ENCODE measurements at places on chromosomes 11 and 22. TPM values are rescaled to one million over a fixed set of nuclear protein-coding genes. Genes with fewer than 3 reads are reported as not detected.

KCNJ1 gene
- total RNA-seq: 0.14 TPM

CCDC116 gene
- total RNA-seq: 0.31 TPM

FAM118A gene
- total RNA-seq: 30.8 TPM

PHLDA2 gene
- total RNA-seq: not detected

TESMIN gene
- 0.64 TPM for total RNA-seq

OR5P2 gene
- total RNA-seq: not detected

MUC5AC gene
- not detected for total RNA-seq

SLC37A2 gene
- total RNA-seq: 1.4 TPM

TRPM5 gene
- not detected for total RNA-seq

SSH3 gene
- 12.7 TPM for total RNA-seq

OR2AG1 gene
- total RNA-seq: not detected

HTR3B gene
- not detected for total RNA-seq

P2RY6 gene
- total RNA-seq: 1.8 TPM

TMEM45B gene
- total RNA-seq: not detected

FAT3 gene
- 0.14 TPM for total RNA-seq

FZD4 gene
- 25.2 TPM for total RNA-seq

CSTPP1 gene
- 16.9 TPM for total RNA-seq

MMP10 gene
- not detected for total RNA-seq

YPEL4 gene
- not detected for total RNA-seq

PATE2 gene
- total RNA-seq: not detected

CSRP3 gene
- total RNA-seq: 1,928 TPM

GAL gene
- not detected for total RNA-seq

SHANK2 gene
- 0.13 TPM for total RNA-seq

CARNS1 gene
- total RNA-seq: 20.7 TPM

POU2AF3 gene
- not detected for total RNA-seq

CARD10 gene
- 7.4 TPM for total RNA-seq

MN1 gene
- 8.3 TPM for total RNA-seq

OR56A1 gene
- total RNA-seq: not detected

GAB2 gene
- total RNA-seq: 34.8 TPM

HEPN1 gene
- total RNA-seq: not detected

ARHGAP32 gene
- 8.7 TPM for total RNA-seq

OLFML1 gene
- total RNA-seq: 6.6 TPM

GLB1L3 gene
- total RNA-seq: not detected

CDKN1C gene
- 48.0 TPM for total RNA-seq

ENTHD1 gene
- total RNA-seq: not detected

MS4A4A gene
- 2.3 TPM for total RNA-seq

MOV10L1 gene
- total RNA-seq: not detected

ASCL2 gene
- not detected for total RNA-seq

PRR5L gene
- 1.5 TPM for total RNA-seq

OR52A1 gene
- total RNA-seq: not detected

KRTAP5-9 gene
- total RNA-seq: not detected

GLB1L2 gene
- 0.31 TPM for total RNA-seq

CD151 gene
- total RNA-seq: 399 TPM

PANX2 gene
- total RNA-seq: not detected

MS4A5 gene
- not detected for total RNA-seq

C11orf87 gene
- not detected for total RNA-seq

IGF2 gene
- 96.0 TPM for total RNA-seq

DCHS1 gene
- 11.5 TPM for total RNA-seq

OR8A1 gene
- total RNA-seq: not detected

PGGHG gene
- total RNA-seq: 8.1 TPM

SLC17A6 gene
- total RNA-seq: not detected

Data from heart right ventricle (tissue), 16 donors.